T-helper 17 cell (primary cell): ENCODE measurements at places on chromosomes 7 and 10. TPM values are rescaled to one million over a fixed set of nuclear protein-coding genes. Genes with fewer than 3 reads are reported as not detected.

The NMT2 gene
- 42.2 TPM for total RNA-seq

The HOXA9 gene
- total RNA-seq = not detected

DNA sequence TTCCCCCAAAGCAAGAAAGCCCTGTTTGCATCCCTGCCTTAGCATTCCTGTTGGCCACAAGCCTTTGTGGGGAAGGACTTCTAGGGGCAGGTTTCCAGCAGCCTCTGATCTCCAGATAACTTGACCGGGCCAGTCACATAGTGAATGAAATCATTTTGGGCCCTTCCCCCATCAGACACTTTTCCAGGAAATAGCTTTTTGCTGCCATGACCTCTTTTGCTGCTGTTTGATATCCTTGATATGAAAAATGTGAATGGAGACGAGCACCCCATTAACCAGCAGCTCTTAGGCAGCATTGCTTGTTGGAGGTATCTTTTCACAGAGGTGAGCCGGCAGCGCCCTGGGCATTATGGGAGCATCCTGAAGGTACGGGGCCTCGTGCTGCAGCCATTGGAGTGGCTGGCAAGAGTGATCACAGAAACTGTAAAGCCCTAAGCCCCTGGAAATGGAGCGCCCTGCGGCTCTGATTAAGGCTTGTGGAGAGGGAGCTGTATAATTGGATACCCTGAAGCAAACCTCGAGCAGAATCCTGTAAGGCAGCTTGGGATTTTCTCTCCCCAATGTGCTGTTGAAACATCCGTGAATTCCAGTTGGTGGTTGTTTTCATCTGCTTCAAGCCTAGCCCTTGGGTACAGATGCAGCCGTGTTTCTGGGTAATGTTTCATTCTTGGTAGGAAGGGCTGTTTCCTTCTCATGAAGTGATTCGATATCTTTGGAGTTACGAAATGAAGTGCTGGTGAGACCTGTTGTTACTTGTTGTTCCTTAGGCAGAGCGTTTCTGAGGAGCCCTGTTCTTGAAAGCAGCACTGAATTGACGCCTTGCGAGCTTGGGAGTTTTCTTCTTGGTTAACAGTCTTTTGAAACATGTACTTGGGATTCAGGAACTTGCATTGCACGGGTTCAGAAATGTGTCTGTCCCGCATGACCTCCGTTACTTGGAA, 179.0 kb downstream of the PTEN start:
- H3K27me3 ChIP-seq = no peaks in the 10 kb centered on the region
- H3K4me3 ChIP-seq = no peak overlapping the region
- no peaks in the 10 kb centered on the region for H3K36me3 ChIP-seq
- DNase-seq = no peak

DNA sequence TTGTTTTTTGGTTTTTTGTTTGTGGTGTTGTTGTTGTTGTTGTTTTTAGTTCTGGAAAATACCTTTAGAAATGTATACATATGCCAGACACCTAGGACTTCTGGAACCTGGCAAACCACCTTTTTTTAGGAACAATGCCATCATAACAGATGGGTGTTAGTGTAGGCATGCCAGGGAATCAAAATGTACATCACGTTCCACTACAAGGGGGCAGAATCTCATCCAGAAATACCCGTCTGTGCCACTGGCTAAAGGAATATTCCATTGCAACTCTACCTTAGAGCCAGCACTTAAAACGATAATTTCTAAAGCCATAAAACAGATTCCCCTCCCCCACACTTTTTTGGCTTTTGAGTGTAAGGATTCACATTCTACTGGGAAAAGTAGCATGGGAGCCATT, 239.8 kb downstream of the ETV1 start:
- H3K4me3 ChIP-seq = no peak overlapping the region
- H3K36me3 ChIP-seq = no peaks in the 10 kb centered on the region
- H3K27me3 ChIP-seq = no peaks in the 10 kb centered on the region
- no peak for DNase-seq

DNA sequence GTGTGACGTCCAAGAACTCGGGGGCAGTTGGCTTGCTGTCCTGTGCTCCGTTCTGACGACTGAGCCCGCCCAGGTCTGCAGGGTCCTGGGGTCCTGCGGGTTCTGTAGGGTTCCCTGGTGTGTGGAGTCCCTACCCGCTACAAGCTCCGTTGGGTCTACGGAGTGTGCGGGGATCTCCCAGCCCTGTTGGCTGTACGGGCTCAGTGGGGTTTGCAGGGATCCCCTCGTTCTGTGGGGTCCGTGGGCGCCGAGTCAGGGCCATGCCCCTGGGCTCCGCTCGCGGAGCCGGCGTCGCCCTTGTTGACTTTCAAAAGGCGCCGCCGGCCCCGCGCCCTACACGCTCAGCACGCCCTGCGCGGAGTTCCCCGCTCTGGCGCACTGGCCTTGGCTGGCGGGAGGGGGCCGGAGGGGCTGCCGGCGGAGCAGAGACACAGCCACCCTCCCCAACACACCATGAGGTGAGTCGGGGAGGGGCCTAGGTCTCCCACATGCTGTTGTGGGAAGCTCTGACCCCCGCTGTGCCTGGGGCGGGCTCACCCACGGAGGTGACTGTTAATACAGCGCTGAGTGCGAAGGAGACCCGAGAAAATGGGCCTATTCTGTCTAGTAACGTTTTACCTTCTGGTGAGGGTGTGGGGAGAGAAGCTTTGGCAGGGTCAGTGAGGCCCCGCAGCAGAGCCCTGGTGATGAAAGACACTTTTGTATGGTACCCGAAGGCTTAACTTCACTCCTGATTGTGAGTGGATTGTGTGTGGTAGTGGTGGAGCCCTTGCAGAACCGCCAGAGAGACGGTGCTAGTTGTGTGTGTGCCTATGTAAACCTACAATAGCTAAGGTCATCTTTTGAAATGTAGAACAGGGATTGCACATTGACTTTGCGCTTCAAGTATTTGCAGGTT, 8.1 kb downstream of the TASOR2 start:
- peaks cover 39% of the 10 kb centered on the region for H3K4me1 ChIP-seq
- peak; percentile 62 for DNase-seq
- peak overlapping the region; percentile 91 for H3K4me3 ChIP-seq
- H3K36me3 ChIP-seq = no peaks in the 10 kb centered on the region
- peak overlapping the region; percentile 91 for H3K27ac ChIP-seq

- no peak overlapping the region for H3K27ac ChIP-seq
- no peak for DNase-seq
- H3K4me3 ChIP-seq = no peak overlapping the region
- no peaks in the 10 kb centered on the region for H3K27me3 ChIP-seq
Observed at GRCh38 chr7:40536421-40536820, 401.6 kb downstream of the SUGCT start.

DNA sequence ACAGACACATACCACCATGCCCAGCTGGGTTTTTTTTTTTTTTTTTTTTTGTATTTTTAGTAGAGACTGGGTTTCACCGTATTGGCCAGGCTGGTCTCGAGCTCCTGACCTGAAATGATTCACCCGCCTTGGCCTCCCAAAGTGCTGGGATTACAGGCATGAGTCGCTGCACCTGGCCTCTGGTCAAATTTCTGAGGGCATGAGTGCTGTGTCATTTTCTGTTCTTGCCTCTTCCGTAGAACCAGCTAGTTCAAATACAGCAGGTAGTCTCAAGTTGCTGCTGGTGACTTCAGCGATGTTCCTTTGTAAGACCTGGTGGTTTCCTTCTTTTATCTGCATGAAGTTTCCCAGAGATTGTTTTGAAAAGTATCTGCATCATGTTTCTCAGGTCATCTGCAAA, 134.8 kb upstream of the SHH start:
- DNase-seq = no peak
- H3K27me3 ChIP-seq = peaks cover 24% of the 10 kb centered on the region
- H3K27ac ChIP-seq = no peak overlapping the region
- H3K4me3 ChIP-seq = no peak overlapping the region

GRCh38 chr10:96502561-96503282, 11.0 kb downstream of the TLL2 start:
- H3K27ac ChIP-seq = no peak overlapping the region
- no peak for DNase-seq
- H3K4me1 ChIP-seq = no peaks in the 10 kb centered on the region
- peaks cover 29% of the 10 kb centered on the region for H3K27me3 ChIP-seq
